ENCODE measurements at places on chromosomes 4 and X. TPM values are rescaled to one million over a fixed set of nuclear protein-coding genes. Genes with fewer than 3 reads are reported as not detected.

Gene ADH6
- polyA plus RNA-seq: 22.5 TPM

Gene ENPEP
- 235 TPM for polyA plus RNA-seq

Gene AVPR2
- polyA plus RNA-seq: 1.7 TPM

Gene ASB12
- polyA plus RNA-seq: 0.71 TPM

Gene SORCS2
- polyA plus RNA-seq: 7.0 TPM

Gene EMCN
- 167 TPM for polyA plus RNA-seq

Gene MAGEC3
- 0.28 TPM for polyA plus RNA-seq

Gene LAMP2
- polyA plus RNA-seq: 166 TPM

Gene DGKK
- polyA plus RNA-seq: 10.9 TPM

Gene TMEM150C
- 27.5 TPM for polyA plus RNA-seq

Gene VSIG4
- 4.6 TPM for polyA plus RNA-seq

Gene MAGEE1
- 5.9 TPM for polyA plus RNA-seq

Gene PIR
- 4.4 TPM for polyA plus RNA-seq

Gene TCP11X2
- polyA plus RNA-seq: 0.68 TPM

Gene DUSP21
- not detected for polyA plus RNA-seq

DNA sequence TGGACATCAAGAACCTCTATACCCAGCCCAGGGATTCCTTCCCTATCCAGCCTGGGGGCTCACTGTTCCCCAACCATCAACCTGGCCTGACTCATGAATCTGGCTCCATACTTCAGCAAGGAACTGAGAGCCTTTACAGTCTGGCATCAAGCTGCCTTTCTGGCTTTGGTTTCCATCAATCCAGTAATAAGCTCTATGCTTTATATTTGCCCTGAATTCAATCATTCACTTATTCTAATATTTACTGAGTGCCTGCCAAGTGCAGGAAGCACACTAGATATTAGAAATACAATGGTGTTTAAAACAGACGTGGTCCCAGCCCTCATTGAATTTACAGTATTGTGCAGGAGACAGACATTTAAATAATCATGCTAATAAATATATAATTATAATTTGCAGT is 114.8 kb upstream of the PLAC1 start:
- no peak for DNase-seq

DNA sequence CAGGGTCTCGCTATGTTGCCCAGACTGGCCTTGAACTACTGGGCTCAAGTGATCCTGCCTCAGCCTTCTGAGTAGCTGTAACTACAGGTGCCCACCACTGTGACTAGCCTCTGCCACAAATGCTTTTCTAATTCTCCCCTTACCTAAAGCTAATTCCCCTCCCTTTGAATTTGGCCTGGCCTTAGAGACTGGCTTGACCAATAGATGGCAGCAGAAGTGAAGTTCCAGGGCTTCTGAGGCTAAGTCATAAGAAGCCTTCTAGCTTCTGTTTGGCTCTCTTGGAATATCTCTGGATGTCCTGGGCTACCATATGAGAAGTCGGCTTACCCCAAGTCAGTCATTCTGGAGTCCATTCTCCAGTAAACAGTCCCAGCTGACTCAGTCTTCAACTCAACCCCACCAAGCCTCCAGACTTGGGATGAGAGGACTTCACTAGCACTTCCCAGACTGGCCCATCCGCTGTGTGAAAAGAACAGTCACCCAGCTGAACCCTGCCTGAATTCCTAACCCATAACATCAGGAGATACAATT is 61.0 kb downstream of the HPRT1 start:
- DNase-seq: no peak

- no peak for DNase-seq
Observed at GRCh38 chr4:2489841-2490552, 21.1 kb downstream of the RNF4 start.

GRCh38 chrX:66815227-66815626 is 176.3 kb upstream of the EDA2R start:
- no peak for DNase-seq

DNA sequence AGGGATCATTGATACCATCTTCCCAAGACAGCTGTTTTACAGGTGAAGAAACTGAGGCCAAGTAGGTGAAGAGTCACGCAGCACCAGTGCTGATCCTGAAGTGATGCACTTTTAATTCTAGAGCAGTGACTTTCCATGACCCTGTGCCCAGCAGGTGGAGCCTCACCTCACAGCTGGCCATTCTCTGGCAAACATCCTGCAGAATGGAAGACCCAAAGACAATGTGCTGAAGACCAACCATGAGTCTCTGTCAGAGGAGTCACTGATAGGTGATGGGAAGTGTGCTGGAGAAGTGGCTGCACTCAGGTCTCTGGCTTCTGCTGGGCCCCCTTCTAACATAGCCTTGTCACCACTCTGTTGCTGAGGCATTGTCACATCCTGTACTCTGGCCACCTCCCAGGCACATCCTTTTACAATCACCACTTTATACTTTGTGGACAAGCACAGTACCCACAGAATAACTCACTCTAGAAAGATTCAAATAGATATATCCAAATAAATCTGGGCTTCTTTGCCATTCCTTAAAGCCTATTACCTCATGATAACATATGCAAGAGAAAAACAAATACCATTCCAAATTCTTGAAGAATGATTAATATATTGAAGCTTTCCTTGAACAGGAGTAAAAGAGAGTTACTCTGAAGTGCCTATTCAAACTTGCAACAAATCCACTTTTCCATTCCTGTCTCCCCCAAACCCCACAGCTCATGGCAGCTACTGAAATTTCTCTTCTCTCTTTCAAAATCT is 64.1 kb upstream of the SCOC start:
- DNase-seq: no peak

- DNase-seq: no peak
Observed at GRCh38 chr4:24978291-24979075, 52.3 kb downstream of the LGI2 start.

DNA sequence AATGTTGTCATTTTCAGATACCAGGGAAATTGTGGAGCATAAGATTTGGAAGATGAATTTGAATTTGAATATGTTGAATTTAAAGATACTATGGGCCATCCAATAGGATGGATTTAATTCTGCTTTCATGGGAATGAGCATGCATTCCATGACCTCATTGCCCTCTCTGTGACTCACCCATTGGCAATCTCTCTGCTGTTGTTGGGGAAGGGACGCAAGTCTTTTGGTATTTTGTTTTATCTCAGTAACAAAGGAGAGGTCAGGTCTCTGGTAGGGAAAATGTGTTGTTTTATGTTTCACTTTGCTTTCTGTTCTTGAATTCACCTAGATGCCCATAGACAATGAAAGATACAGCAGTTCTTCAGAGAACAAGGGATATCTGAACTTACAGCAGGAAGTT is 42.1 kb upstream of the MAGEA4 start:
- no peak for DNase-seq

DNA sequence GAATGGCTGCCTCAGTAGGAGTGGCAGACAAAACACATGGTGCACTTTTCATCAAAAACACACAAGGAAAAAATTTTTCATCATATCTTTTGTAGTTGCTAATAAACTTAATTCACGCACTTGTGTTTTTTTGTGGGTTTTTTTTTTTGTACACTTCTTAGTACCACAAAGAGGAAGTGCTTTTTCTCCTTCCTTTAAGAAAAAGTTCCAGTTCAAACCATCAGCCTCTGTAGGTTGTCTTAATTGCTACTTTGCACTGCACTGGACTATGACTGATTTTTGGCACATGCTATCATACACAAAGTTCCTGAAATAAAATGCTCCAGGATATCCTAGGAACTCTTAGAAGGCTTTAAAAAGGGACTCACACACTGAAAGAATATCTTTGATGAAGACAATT is at the start of gene PHEX:
Gene PHEX, plus strand, starts transcription at position 242 of the 400 bp plus-strand sequence. CDS start 681 bp downstream, outside the sequence.
- no peak for DNase-seq

- DNase-seq: no peak
Observed at GRCh38 chr4:152689615-152690501, 10.1 kb upstream of the TMEM154 start.

GRCh38 chr4:75235359-75235951 is 278.7 kb downstream of the RCHY1 start:
- DNase-seq: no peak

DNA sequence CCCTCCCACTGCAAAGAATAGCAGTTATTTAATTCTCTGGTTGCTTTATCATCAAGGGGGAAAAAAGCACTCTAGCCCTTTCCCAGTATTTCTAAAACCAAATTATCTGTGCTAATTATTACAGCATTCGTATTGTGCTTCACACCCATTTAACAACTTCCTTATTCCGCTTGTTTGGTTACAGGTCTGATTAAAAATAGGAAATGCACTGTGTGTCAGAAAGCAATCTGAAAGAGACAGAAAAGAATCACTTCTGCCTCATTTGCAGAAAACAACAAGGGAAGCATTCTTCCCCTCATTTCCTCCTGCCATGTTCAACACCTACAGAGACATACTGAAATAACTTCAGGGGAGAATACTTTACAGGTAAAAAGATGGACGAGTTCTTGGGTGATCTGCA is 114.9 kb upstream of the MAP3K15 start:
- DNase-seq: no peak

DNA sequence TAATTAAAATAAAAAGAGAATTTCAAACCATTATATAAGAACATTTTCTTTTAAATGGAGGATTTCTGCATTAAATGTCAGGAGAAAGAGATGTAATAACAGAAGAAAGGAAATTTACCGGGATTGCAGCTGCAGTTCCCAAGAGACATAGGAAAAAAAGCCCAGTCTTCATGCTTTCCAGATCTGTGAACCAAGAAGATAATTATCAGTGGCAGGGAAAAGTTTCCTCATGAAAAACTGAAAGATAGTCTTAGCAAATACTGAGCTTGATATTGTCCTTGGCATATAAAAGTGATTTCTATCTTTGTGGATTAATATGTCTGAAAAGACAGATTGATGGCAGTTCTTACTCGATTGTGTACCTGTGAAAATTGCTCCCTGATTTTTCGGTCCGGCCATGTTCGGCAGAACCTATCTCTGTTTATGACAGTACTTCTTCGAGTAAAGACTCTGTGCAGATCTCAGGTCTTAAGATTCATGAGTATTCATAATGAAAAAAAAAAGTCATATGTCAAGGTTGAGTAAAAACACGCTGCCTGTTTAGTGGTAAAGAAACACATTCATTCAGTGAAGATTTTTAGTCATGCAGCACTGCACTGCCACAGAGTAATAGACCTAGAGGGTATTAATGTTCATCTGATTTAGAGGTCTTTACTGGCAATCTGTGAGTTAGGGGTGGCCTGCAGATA is 29.6 kb downstream of the SPARCL1 start:
- no peak for DNase-seq

GRCh38 chr4:118180776-118181175 is 146.5 kb downstream of the NDST3 start:
- no peak for DNase-seq

GRCh38 chr4:189445613-189446012 is 495.1 kb upstream of the FRG1 start:
- no peak for DNase-seq

GRCh38 chrX:139930401-139930800 is 2.5 kb downstream of the ATP11C start:
- no peak for DNase-seq

DNA sequence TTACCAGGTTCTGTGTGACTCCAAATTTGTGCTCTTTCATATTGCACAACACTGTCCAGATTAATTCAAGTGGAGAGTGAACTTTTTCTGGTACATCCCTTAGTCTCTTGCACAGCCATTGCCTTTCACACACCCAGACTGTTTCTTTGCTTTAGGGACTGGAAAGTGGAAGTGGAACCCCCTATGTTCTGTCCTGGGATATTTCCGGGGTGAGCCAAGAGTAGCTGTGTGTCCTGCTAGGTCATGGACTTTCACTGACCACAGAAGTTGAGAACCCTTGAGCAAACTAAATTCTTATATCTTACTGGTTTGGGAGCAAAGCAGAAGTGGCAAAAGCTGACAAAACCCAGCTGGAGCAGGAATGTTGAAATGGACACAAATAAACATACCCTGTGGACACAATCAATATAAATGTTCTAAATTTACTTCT is 10.3 kb upstream of the VSIG4 start:
- no peak for DNase-seq

- DNase-seq: no peak
Observed at GRCh38 chr4:140286456-140286855, 87.0 kb upstream of the SCOC start.

DNA sequence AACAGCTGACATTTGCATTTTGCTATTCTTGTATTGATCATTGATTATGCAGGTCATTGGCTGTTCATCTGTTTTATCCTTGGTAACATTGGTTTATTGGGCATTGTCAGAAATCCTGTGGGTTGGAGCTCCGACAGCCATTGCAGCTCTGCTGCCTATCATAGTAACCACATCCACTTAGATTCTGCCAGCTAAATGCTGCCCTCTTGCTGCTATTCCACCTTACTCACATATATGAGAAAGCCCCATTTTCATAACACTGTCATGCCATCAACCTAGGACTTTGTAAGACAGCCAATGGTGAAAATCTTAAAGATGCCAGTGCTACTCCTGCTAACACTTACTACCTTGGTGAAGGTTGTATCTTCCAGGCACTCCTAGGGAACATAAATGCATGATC is 187.3 kb upstream of the CXCL13 start:
- DNase-seq: no peak

DNA sequence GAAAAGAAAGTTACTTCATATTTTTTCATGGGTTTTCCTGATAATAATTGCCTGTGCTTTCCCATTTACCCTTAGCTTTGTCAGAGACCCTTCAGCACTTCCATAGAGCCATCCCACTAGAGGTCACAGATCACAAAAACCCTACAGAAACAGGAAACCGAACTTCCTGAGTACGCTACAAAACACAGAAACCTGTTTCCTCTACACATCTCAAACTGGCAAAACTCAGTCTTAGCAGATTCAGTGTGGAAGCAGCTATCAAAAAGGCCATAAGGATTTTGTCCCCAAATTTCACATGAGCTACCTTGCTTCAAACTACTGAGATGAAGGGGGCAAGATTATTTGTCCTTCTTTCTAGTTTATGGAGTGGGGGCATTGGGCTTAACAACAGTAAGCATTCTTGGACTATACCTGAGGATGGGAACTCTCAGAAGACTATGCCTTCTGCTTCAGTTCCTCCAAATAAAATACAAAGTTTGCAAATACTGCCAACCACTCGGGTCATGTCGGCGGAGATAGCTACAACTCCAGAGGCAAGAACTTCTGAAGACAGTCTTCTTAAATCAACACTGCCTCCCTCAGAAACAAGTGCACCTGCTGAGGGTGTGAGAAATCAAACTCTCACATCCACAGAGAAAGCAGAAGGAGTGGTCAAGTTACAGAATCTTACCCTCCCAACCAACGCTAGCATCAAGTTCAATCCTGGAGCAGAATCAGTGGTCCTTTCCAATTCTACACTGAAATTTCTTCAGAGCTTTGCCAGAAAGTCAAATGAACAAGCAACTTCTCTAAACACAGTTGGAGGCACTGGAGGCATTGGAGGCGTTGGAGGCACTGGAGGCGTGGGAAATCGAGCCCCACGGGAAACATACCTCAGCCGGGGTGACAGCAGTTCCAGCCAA is at the start of gene MMRN1:
Gene MMRN1, plus strand, starts transcription at position 206 of the 902 bp plus-strand sequence. Its CDS starts 118 bp downstream, at position 324.
- DNase-seq: no peak

Measured in right renal cortex interstitium (tissue), 3 donors.